Kidney epithelial cell (primary cell): ENCODE measurements at places on chromosomes 1 and 21. TPM values are rescaled to one million over a fixed set of nuclear protein-coding genes. Genes with fewer than 3 reads are reported as not detected.

DNA sequence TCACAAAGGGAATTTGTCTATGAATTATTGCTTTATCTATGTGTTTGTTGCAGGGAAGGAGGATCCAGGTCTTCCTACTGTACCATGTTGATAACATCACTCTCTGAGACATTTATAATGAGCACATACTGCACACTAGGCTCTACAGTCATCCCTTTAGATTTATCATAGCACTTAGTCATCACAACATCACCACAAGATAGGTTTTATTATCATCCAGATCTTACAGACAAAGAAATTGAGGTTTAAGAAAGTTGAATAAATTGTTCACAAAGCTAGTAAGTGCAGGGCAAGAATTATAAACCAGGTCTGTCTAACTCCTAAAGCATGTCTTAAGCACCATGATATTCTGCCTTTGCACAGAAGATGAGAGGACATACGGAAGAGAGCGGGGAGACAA is 121.1 kb upstream of the ST6GALNAC5 start:
- DNase-seq: no peak

The IQCC gene
- total RNA-seq: 2.5 and 5.3 TPM in 2 replicates

DNA sequence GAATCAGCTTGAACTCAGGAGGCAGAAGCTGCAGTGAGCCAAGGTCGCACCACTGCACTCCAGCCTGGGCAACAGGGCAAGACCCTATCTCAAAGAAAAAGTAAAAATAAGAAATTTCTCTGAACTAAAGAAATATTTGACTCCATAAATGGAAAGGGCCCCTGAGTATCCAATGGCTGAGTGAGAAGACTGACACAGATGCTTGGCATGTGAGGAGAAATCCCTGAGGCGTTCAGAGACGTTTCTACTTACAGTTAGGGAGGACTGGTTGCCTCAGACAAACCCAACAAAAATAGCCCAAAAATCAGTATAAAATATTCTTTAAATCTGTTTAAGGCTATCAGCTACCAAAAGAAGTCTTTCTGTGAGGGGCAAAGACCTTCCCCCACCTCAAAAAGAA is 3.0 kb upstream of the SUMO3 start:
- DNase-seq: no peak

The BTF3L4 gene
- total RNA-seq: 76.9 and 83.6 TPM in 2 replicates

DNA sequence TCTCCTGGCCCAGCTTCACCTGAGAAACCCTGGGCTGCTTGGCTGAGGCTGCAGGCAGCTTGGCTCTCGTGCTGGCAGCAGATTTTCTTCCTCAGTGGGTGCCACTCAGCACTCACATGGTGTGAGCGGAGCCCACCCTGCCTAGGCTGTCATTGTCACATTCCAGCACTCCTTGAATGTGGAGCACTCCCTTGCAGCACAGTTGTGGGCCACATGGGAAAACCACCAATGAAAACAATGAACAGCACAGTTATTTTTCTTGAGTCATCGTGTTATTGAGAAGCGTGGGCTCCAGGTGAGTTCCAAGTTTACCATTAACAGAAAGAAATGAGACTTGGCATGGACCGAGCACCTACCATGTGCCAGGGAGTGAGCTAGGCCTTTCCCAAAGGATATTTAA is 27.2 kb upstream of the TRIM67 start:
- DNase-seq: peak; percentile 66

The GBP3 gene
- total RNA-seq: 28.5 and 39.4 TPM in 2 replicates
